ENCODE measurements at places on chromosomes 4 and X.

- no peak for DNase-seq
Measured at GRCh38 chr4:105619188-105619931, 66.9 kb downstream of the ARHGEF38 start.

DNA sequence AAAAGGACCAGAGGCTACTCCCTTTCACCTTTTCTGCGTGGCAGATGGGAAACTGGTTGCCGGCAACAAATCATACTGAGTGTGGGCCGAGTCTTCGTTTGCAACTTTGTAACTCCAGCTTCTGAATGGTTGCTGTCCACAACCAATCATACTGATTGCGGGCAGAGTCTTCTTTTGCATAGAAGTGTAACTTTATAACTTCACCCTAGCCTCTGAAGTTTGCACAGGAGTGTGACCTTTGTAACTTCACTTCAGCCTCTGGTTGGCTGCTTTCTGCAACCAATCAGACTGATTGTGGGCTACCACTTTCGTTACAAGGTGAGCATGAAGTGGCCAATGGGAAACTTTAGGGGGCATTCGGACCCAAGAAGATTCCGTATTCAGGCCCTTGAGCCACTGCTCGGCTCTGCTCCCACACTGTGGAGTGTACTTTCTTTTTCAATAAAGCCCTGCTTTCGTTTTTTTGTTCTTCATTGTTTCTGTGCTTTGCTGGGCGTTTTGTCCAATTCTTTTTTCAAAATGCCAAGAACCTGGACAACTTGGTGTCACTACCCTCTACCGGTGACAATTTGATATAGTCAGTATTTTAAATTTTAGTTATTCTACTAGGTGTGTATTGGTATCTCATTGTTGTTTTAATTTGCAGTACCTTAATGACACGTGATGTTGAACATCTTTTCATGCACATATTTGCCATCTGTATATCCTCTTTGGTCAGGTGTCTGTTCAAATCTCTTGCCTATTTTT, 9.0 kb upstream of the PAGE5 start:
- no peak for DNase-seq

- no peak for DNase-seq
Measured at GRCh38 chr4:3075652-3075981, 1.1 kb downstream of the HTT start.

GRCh38 chr4:53098681-53099121, 236.6 kb downstream of the RASL11B start:
- DNase-seq: no peak

DNA sequence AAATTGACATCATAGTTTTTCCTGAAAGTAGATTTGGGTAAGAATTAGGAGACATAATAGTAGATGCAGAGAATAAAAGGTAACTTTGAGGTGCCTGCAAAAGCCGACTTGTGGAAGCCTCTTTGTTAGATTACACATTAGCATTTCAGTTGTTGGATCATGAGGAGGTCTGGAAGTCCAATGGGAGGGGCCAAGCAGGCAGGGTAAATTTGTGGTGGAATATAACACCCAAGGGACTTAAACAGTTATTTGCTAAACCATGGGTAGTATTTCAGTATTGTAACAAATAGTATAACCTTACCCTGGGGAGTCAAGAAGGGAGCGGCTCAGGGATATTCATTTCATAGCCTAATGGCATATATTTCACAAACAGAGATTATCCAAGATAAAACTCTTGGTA, 810.7 kb upstream of the AMOT start:
- no peak for DNase-seq

GRCh38 chr4:100240008-100240407, 49.7 kb upstream of the DDIT4L start:
- no peak for DNase-seq

DNA sequence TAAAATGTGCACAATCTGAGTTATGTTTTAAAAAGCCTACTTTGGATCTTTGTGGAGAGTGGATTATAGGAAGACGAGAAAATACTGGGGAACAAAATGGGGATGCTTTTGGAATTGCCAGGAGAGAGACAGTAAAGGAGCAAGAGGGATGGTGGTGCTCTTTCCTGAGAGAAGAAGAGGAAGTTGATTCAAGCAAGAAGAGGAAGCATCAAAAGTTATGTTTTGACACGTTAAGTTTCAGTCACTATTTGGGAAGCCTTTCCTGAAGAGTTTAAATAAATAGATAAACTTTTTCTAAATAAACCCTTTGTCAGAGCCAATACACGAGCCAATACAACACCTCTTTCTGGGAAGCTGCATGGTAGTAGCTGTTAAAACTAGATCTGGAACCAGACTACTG, 394.1 kb downstream of the GALNTL6 start:
- DNase-seq: no peak

DNA sequence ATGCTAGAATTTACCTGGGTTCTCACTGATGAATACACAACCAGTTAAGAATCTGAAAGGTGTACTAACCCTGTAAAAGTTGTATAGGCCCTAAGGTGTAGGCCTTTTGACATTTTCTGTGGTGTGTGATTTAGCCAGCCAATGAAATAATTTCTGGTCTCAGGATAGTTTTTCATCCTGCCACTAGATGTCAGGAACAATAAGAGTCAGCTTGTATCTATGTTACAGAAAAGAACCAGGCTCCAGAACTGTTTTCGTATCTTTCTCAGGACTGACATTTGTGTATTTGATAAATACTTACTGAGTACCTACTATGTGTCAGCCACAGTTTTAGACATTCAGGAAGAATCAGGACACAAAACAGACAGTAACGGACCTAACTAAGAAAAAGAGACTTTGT, 673.6 kb upstream of the TENM3 start:
- no peak for DNase-seq

DNA sequence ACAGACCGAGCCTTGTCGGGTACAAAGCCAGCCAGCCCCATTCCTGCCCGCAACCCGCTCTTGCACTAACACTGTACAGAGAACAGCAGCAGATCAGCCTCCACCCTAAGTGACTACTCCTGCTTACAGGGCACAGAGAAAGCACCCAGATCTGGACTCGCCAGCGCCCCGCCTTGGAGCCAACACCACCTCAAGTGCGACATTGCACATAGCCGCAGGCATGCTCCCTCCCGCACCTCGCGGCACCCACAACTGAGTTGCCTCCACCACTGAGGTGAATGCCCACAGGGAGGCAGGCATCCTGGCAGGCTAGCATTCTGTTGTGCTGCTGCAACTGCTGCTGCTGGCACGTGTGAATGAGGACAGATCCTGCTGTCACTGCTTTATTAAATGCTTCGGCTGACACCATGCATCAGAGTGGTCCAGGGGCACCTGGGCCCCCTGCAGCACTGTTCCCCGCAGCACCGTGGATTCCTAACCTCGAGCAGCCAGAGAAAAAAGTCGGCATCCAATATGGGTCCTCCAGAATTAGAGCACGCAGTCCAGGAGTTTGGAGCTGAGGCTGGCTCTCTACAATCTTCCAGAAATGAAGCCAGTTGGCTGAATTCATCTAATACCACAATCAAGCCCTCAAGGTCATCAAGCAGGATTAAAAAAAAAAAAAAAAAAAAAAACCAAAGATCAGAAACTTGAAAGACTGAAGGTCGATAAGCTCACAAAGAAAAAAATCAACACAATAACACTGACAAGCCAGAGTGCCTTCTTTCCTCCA, 352.9 kb downstream of the GASK1B start:
- DNase-seq: no peak

- DNase-seq: no peak
Measured at GRCh38 chrX:86021652-86022289, 25.6 kb downstream of the CHM start.
